WTC11 (cell line): ENCODE measurements at places on chromosomes 11 and 22. TPM values are rescaled to one million over a fixed set of nuclear protein-coding genes. Genes with fewer than 3 reads are reported as not detected.

GRCh38 chr11:112364962-112365481 lies 104.4 kb upstream of the PLET1 start:
- no peak for DNase-seq

- no peak for DNase-seq
These were observed 26.9 kb downstream of the ARFGAP2 start for GRCh38 chr11:47149782-47150181.

DNA sequence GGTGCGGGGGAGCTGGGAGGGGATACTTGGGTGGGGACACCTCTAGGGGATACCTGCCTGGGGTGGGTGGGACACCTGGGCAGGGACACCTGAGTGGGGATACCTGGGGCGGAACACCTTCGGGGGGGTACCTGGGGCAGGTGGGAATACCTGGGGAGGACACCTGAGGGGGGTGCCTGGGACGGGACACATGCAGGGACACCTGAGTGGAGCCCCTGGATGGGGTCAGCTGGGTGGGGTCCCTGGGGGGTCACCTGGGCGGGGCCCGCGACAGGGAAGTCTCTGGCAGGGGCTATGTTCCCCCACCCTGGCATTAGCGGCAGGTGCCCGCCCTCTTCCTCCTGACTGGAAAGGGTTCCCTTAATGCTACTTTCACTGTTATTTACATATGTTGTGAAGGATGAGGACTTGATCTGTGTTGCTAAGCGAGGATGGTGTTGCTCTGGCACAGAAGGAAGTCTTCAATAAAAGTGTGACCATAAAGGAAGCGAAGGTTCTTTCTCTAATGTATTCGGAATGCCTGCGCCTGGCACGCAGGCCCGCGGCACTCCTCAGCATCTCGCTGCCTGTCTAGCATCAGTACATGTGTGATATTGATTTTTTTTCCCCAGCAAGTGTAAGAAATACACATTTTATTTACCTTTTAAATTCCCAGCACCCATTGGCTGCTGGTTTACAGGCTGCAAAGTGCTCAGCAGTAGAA lies 801.7 kb downstream of the BRD1 start:
- DNase-seq = no peak

The PRODH gene
- 42.6 to 97.3 TPM (median 56.1 TPM) in 3 replicates for total RNA-seq

- DNase-seq = no peak
These were observed 16.1 kb downstream of the MTCH2 start for GRCh38 chr11:47626234-47626633.

GRCh38 chr22:37065180-37065579 lies 13.6 kb downstream of the KCTD17 start:
- DNase-seq = no peak

GRCh38 chr11:112771851-112772250 lies 189.4 kb upstream of the NCAM1 start:
- no peak for DNase-seq

The RGL4 gene
- 0.05 TPM in 1 of 3 replicates, not detected in the others for total RNA-seq

DNA sequence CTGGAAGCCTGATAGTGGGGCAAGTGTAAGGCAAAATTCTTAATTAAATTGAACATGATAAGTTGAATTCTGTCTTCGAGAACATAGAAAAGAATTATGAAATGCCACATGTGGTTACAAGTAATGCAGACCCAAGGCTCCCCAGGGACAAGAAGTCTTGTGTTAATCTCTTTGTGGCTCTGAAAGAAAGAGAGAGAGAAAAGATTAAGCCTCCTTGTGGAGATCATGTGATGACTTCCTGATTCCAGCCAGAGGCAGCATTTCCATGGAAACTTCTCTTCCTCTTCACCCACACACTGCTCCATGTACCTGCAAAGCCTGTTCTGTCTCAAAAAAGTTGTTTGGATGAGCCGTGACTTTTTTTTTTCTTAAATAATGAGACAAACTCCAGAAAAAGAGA lies 1.9 kb upstream of the TYR start:
- DNase-seq = no peak

The PKDREJ gene
- 0.02 to 0.07 TPM in 2 of 3 replicates, not detected in the other for total RNA-seq

DNA sequence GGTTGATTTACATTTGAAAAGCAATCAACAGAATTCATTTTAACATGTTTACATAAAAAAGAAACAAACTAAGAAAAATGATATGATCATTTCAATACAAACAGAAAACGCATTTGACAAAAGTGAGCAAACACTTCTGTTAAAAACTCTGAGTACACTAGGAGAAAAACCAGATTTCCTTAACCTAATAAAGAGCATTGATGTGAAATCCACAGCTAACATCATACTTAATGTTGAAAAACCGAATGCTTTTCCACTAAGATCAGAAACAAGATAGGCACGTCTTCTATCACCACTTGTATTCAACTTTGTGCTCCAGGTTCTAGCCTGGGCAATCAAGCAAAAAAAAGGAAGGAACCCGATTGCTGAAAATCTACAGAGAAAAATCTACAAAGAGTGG lies 227.6 kb downstream of the SBF2 start:
- DNase-seq = no peak
